Subcutaneous adipose tissue (tissue), 4 donors: ENCODE measurements at places on chromosomes 4 and X. TPM values are rescaled to one million over a fixed set of nuclear protein-coding genes. Genes with fewer than 3 reads are reported as not detected.

The FAM184B gene
- not detected for total RNA-seq

The FRG2 gene
- total RNA-seq, result not detected

The DGKQ gene
- total RNA-seq, result 6.2 TPM

The PNPLA4 gene
- 19.0 TPM for total RNA-seq

The KDM5C gene
- 50.7 TPM for total RNA-seq

The CPEB2 gene
- 26.0 TPM for total RNA-seq

The NALF2 gene
- total RNA-seq, result not detected
